NCI-H226 (cell line): ENCODE measurements at places on chromosomes 7 and 10.

DNA sequence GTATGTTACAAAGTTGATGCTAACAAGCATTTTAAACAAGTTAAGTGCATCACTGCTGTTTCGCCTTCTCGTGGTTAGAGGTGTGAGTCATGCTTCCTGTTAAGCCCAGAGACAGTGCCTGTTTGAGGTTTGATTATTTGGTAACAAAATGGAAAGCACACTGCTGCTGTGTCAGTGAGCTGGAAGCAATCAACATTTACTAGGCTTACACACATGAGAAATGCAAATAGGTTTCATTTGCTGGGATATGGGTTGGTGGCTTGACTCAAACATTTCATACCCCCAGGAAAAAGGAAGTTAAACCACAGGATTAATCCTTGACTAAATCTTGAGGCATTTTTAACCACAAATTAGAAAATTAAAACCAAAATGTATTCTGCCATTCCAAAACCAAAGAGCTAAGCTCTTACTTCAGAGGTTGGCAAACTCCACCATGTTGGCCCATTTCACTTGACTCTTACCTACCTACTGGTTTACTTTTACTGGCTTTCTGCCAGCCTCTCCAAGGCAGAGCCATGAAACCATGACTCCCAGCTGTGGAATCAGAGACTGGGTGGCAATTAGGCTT is 139.2 kb downstream of the ETV1 start:
- peak; percentile 98 for DNase-seq

- no peak for DNase-seq
Measured at GRCh38 chr10:18463673-18464211, 187.6 kb downstream of the NSUN6 start.

- no peak for DNase-seq
Measured at GRCh38 chr10:128040096-128040495, 86.1 kb downstream of the MKI67 start.

DNA sequence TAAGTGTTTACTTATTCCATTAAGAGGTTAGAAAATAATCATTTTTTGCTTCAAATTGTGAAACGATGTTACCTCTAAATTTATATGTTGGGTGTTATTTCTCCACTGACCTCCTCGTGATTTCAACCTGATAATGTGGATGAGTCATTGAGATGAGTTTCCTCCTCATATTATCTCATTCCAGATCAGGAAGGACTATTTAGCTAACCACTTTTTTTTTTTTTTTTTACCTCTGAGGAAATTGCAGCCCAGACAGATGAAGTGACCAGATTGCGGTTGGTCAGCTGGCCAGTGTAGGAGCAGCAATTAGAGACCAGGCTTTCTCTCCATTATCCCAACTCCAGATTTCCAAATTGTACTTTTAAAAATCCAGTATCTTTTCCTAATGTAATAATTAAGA is 248.7 kb downstream of the FZD1 start:
- no peak for DNase-seq

GRCh38 chr7:68088879-68089278 is 1092.2 kb downstream of the TYW1 start:
- DNase-seq: peak; percentile 29

DNA sequence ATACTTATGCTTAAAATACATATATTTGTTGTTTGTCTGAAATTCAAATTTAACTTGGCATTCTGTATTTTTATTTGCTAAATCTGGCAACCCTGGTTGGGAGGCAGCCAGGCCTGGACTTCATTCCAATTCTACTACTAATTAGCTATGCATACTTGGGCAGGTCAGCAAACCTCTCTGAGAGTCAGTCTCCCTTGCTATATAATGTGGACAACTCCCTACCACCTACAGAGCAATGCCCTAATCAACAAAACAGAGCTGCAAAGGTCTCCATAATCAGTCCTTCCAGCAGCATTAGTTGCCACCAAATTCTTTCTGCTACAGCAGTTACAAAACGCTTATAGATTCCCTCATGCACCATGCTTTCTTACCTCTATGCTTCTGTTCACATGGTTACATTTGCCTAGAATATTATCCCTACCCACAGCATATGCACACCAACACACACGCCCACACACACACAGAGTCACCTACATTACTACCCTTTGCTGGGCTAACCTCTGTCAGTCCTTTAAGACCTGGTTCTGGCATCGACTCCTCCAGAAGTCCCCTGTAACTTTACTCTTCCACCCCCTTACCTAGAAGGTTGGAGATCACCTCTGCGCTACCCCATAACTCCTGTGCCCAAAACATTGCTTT is 188.7 kb downstream of the FGFR2 start:
- DNase-seq: no peak

DNA sequence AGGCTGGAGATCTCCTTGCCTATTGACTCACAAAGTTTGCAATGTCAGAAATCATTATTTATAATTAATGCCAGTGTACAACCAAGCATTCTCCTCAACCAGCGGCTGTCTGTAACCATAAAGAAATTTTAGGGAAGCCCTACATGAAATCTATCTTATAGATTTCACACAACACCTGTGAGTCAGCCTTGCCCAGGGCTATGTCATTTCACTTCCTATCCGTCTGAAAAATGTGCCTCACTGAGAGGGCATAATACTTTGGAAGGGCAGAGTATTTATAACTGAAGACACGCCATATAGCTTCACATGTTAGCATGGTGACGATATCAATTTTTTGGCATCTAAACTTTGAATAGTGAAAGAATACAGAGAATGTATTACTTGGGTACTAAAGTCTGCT is 296.6 kb upstream of the ETV1 start:
- peak; percentile 26 for DNase-seq

GRCh38 chr10:6300106-6300783 is 97.5 kb downstream of the PFKFB3 start:
- no peak for DNase-seq

- peak; percentile 56 for DNase-seq
Measured at GRCh38 chr7:35035511-35035961, 1.7 kb downstream of the DPY19L1 start.

- DNase-seq: no peak
Measured at GRCh38 chr7:73869011-73869798, 8.2 kb downstream of the TMEM270 start.

GRCh38 chr7:87420173-87420572 is 55.3 kb downstream of the ABCB4 start:
- no peak for DNase-seq

DNA sequence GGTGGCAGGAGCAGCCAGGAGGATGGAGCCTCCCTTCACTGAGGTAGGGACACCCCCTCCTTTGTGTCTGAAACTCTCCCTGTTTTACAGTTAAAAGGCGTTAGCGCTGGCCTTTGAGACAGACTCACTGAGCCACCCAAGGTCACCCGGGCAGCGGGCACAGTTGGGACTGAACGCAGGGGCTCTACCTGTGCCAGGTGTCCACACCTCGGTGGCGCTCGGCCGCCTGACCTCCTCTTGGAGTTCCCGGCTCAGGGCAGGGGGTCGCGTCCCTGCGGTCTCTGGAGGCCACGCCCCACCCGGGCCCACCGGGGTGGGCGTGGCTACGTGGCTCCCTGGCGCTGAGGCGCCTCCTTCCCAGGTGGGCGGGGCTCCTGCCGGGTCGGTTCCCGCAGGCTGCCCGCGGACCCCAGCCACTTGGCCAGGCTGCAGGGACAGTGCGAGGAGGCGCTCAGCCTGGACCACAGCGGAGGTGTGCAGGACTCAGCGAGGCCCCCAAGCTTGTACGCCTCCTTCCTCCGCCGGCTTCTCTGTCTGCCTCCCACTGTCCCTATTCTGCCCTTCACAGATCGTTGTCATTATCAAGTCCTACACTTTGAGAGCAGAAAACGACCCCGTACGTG is 39.9 kb upstream of the LEP start:
- no peak for DNase-seq

- no peak for DNase-seq
Measured at GRCh38 chr10:69729326-69730048, 72.2 kb upstream of the COL13A1 start.

DNA sequence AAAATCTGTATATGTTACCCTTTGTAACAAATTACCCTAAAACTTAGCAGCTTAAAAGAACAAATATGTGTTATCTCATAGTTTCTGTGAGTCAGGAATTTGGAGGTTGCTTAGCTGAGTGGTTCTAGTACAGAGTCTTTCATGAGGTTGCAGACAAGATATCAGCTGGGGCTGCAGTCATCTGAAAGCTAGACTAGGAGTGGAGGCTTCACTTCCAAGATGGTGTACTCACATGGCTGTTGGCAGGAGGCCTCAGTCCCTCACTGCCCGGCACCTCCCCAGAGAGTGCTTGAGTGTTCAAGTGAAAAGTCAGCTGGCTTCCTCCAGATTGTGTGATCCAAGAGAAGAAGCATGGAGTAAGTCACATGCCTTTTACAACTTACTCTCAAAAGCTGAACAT is 16.9 kb upstream of the GGCT start:
- DNase-seq: peak; percentile 90

DNA sequence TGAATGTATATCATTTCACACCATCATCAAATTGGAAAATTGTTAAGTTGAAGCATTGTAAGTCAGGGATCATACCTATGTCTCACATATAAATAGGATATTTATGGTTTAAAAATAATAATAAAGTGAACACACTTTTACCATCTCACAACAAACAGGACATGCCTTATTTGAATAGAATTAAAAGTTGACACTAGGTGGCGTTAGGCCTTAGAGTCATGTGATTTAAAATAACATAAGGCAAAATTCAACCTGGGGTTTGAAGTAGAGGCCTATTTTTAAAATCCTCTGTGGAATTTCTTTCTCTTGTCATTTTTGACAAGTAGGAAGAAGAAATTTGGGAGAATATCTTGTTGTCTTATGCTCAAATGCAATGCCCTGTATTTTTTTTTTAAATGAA is 184.7 kb upstream of the PCDH15 start:
- no peak for DNase-seq

DNA sequence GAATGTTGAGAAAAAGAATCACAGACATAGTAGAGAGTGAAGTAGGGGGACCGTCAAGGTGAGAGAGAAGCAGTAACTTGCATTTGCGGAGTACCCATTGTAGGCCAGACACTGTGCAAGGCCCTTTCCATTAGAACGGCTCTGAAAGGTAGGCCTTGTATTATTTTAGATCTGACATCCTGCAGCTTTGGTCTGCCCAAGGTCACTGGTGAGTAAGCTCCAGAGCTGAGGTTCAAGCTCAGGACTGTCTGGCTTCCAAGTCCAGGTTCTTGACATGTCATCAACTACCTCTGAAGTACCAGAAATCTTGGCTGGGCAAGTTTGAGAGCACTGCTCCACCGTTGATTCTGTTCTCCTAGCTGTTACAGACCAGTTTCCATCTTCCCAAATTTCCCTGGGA is 13.2 kb upstream of the EVX1 start:
- no peak for DNase-seq

- DNase-seq: peak; percentile 48
Measured at GRCh38 chr10:97683556-97684367, 3.3 kb downstream of the AVPI1 start.

DNA sequence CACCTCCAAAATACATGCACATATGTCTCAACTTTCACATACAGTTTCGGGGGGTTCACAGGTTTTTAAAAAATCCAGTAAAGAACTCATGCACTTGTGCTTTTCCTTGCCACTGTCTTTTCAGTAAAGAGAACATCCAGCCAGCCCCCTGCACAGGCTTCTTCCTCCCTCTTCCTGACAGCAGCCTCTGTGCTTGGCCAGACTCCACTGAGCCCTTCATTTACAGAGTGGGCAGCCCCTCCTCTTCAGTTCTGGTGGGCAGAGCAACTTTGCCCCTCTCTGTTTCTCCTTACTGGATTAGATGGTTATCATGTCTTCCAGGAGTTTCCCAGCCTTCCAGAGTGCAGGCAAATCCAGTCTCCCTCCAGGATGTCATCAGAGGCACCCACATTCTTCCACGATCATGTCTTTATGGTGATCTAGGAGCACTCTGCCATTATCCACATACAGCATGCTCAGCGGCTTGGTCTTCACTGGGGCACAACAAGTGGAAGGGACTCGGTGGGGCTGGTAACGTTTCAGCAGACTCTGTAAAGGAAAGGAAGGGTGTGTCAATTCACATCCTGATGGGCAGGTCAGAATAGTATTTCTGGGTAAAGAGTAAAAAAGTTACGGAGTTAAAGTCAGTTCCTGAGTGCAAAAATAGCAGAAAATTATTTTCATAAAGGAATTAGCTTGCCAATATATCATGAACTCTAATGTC is 8.8 kb downstream of the NODAL start:
- no peak for DNase-seq

DNA sequence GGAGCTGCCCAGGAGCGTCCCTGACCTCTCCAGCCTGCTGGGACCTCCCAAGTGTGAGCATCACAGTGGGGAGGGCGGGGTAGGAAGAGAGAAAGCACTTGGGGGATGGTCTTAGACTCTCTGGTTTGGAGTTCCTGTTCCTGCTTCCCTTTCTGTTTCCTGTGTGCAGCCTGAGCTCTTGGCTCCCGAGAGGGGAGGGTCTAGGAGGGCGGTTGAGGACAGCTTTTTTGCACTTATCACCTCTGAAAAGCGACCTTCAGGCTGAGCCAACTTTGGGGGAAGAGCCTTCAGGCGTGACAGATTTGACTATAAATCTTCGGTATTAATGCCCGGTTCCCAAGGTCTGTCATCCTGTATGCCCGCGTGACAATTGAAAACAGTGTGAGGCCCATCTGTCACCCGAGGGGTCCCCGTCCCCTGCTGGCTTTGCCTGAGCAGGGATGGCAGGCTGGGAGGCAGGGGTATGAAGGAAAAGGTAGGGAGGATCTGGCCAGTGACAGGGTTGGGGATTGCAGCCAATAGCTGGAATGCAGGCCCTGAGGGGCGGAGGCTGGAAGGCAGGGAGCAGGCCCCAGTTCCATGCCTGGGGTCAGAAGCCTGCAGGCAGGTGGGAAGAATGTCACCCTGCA is 78.6 kb downstream of the CDH23 start:
- DNase-seq: no peak

- DNase-seq: no peak
Measured at GRCh38 chr7:16465469-16466361, at the start of gene SOSTDC1. TSS of gene SOSTDC1 (minus strand) at chr7:16465738. CDS start at chr7:16465668, 70 bp downstream.

DNA sequence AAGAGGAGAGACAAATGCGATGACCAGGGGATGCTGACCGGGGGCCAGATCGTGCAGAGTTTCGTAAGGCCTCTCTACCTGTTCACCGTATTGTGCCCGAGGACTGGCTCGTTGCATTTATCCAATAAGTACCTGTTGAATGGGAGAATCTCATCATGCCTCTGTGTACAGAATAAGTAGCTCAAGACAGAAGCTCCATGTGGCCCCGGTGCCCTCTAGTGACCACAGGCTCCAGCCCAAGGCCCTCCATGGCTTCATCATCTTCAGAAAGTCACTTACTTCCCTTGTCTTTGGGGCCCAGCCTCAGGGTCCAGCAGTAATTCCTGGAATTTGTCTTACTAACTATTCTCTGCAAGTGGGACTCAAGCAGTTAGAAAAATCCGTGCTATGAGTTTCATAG is 151.0 kb downstream of the CHN2 start:
- peak; percentile 54 for DNase-seq
